ENCODE measurements at places on chromosomes 7 and 10. TPM values are rescaled to one million over a fixed set of nuclear protein-coding genes. Genes with fewer than 3 reads are reported as not detected.

PTPN20 gene
- total RNA-seq = not detected

TAS2R5 gene
- 1.3 TPM for total RNA-seq

MYO1G gene
- total RNA-seq = 0.54 TPM

MAGI2 gene
- 64.2 TPM for total RNA-seq

OR6B1 gene
- not detected for total RNA-seq

SNCG gene
- 431 TPM for total RNA-seq

ZDHHC4 gene
- 60.5 TPM for total RNA-seq

GDF2 gene
- not detected for total RNA-seq

CYP2W1 gene
- total RNA-seq = 1.3 TPM

C10orf62 gene
- total RNA-seq = not detected

ELMO1 gene
- 5.5 TPM for total RNA-seq

POLR3A gene
- 41.0 TPM for total RNA-seq

SLC26A5 gene
- not detected for total RNA-seq

CYP3A7 gene
- not detected for total RNA-seq

BLNK gene
- not detected for total RNA-seq

INHBA gene
- total RNA-seq = not detected

OR2A12 gene
- total RNA-seq = not detected

UFSP1 gene
- total RNA-seq = 3.2 TPM

CCL24 gene
- not detected for total RNA-seq

SGPL1 gene
- 111 TPM for total RNA-seq

ACSM6 gene
- total RNA-seq = not detected

ABCB4 gene
- 2.5 TPM for total RNA-seq

SLC29A4 gene
- total RNA-seq = 30.5 TPM

AKR1C8 gene
- not detected for total RNA-seq

SFXN2 gene
- 5.4 TPM for total RNA-seq

GIMAP2 gene
- total RNA-seq = not detected

CCSER2 gene
- 168 TPM for total RNA-seq

HECW1 gene
- total RNA-seq = 68.7 TPM

CLDN15 gene
- 9.4 TPM for total RNA-seq

CPEB3 gene
- total RNA-seq = 8.0 TPM

ZNF282 gene
- 22.9 TPM for total RNA-seq
